ENCODE measurements at places on chromosomes 2 and 18.

GRCh38 chr2:10457846-10458598, 9.9 kb upstream of the ODC1 start:
- no peak for DNase-seq

GRCh38 chr2:190636361-190636760, 12.5 kb upstream of the NAB1 start:
- DNase-seq = no peak

DNA sequence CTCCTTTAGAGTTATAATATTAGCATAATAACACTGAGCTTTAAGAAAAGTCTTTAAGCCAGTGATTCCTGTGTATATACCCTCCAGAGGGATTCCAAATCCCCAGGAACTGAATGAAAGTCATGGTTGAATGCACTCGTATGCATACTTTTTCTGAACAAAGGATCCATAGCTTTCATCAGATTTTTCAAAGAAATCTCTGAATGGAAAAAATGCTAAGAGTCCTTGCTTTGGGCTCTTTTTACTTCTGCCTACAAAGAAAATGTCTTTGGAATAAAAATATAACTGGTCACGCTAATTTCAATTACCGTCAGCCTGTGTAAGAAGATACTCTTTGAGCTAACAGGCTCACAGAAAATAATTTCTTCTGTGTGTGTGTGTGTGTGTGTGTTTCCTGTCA, 939.5 kb downstream of the ERBB4 start:
- no peak for DNase-seq

DNA sequence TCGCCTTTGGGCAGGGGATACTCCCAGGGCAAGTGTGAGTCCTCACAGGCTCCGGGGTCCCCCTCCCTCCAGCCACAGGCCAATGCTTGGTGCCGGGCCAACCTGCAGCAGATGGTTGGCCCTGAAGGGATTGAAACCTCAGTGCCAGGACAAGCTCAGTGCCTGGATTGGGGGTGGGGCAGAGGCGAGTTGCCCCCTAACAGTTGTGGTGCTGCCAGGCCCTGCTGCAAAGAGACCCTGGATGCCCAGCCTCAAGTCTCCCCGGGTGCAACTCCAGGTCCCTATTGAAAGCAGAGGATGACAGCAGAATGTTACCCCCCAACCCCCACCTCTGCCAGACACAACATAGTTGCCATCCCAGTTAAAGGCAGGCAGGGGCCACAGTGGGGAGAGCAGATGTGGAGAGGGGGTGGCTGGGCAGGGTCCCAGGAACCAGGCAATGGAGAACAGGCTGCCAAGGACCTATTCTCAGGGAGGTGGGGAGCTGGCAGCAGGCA, 9.5 kb upstream of the RNF103 start:
- DNase-seq = no peak
